ENCODE measurements at places on chromosomes 2 and 18.

GRCh38 chr18:35466815-35467623, 30.7 kb downstream of the INO80C start:
- no peak for DNase-seq

- no peak for DNase-seq
Observed at GRCh38 chr18:70417847-70418246, 129.0 kb downstream of the SOCS6 start.

DNA sequence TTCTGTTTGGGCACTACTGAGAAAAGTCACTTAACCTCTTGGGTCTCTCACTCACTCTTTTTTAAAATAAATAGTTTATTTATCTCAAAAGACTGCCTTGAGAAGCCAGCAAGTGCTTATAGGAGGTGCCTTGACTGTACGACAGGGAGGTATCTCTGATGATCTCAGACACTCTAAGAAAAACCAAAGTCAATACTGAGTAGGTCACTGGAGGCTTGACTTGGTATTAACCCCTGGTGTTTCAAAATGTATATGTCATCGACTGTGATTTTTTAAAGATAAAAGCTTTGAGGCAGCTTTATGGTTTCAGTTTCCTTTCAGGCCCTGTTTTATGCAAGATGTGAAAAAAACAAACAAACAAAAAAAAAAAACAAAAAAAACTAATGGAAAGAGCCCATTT, 33.7 kb downstream of the MREG start:
- DNase-seq, result no peak

GRCh38 chr18:72056171-72056570, 488.0 kb downstream of the CBLN2 start:
- no peak for DNase-seq

- DNase-seq, result no peak
Observed at GRCh38 chr2:235963853-235964577, 204.2 kb downstream of the GBX2 start.

GRCh38 chr2:239498981-239499634, 98.3 kb upstream of the HDAC4 start:
- no peak for DNase-seq

DNA sequence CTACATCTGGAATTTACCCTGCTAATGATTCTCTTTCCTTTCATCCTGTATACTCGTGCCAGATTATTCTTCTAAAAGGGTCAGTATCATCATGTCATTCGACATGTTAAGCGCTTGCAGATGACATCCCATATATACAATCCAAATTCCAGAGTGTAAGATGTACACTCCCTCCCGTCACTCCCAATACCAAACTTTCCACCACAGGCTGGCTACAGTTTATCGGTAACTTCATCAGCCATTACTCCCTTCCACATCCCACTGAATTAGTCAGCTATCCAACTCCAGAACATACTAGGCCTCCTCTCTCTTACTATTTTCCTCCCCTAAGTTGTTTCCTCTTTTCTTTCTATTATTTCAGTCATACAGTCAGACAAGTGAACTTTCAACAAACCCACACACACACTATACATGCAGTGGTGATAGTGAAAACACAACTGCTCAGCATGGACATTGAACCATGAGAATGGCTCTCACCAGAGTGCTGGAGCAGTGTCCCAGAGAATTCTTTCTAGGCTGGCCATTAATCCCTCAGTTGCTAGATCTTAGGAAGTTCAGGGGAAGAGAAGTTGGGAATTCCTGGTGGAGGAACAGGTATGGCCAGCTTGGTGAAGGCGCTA, 10.6 kb upstream of the NMI start:
- DNase-seq, result no peak

All from activated naive CD8-positive, alpha-beta T cell treated with anti-CD3 and anti-CD28 coated beads, Interleukin-2, amount 10 ng/mL, durations not matched to agents 7 days and 5 days (primary cell).